ENCODE measurements at places on chromosomes 7 and 10. TPM values are rescaled to one million over a fixed set of nuclear protein-coding genes. Genes with fewer than 3 reads are reported as not detected.

Gene TAS2R4
- 1.5 TPM for total RNA-seq

Gene PRSS37
- not detected for total RNA-seq

Gene SEMA3E
- 2.5 TPM for total RNA-seq

Gene MCM10
- total RNA-seq: 5.1 TPM

Gene TRIM50
- total RNA-seq: 0.44 TPM

Gene MMD2
- not detected for total RNA-seq

Gene MTURN
- total RNA-seq: 65.8 TPM

Gene ZSCAN25
- 11.2 TPM for total RNA-seq

Gene INPP5A
- total RNA-seq: 34.1 TPM

Gene C10orf120
- not detected for total RNA-seq

Gene EEPD1
- total RNA-seq: 10.8 TPM

Gene GIMAP2
- 7.4 TPM for total RNA-seq

Gene HMX2
- not detected for total RNA-seq

Gene C10orf62
- not detected for total RNA-seq

Gene ZNF365
- total RNA-seq: 0.13 TPM

Gene TUBGCP2
- total RNA-seq: 38.0 TPM

Gene CYP2C8
- 0.13 TPM for total RNA-seq

Gene TMEM213
- total RNA-seq: not detected

Gene C7orf33
- total RNA-seq: 0.27 TPM

Gene DEPP1
- 36.0 TPM for total RNA-seq

Measured in muscle of leg (tissue), 16 donors.